AG20443 (cell line): ENCODE measurements at places on chromosomes 4 and X.

- DNase-seq: peak; percentile 78
These were observed 2.5 kb upstream of the HTRA3 start for GRCh38 chr4:8267077-8267476.

- DNase-seq: no peak
These were observed 13.1 kb downstream of the FBXW7 start for GRCh38 chr4:152522754-152523153.

DNA sequence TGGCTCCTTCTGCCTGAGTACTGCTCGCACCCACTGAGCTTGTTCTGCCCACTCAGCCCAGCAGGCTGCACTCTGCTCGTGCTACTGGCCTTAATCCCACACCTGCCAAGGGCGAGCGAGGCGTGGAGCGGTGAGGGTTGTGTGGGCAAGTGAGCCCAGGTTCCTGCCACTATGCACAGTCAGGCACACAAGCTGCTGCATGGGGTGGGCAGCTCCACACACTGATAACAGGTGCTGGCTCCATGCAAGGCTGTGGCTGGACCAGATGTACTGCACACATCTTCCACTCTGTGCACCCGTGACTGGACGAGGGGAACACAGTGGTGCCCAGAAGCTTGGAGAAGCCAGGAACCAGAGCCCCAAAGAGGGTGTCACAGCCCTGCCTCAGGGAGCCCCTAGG, 184.3 kb upstream of the NUDT6 start:
- no peak for DNase-seq

DNA sequence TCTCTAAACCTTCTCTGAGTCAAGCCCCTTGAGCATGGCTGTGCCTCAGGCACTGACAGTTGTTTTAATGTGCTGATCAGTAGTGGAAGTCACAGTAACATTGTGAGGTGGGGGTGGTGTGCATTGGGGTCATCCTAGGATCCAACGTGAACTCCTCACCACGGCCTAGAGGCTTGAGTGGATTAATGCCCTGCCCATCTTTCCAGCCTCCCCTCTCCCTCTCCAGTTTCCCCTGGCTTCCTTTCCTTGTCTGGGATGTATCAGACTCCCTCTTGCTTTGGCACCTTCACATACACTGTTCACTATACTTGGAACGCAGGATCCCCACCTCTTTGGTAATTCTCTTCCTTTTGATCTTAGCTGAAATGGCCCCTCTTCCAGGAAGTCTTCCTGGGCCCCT, 13.3 kb upstream of the PJA1 start:
- no peak for DNase-seq

DNA sequence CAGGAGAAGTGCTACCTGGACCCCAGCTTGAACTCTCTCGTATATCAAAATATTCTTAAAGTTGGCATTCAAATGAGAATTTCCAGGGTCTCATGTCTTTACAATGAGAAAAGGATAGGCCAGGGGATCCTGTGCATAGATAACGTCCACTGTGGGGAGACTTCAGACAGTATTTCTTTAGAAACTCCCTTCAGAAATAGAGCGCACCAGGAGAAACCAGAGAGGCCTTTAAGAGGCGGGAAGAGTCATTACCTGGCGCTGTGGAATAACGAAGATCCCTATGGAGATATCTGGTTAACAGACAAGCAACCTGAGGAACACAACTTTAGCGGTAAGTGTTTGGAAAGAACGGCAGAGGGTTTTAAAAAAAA, 600 bp downstream of the RADX start:
- no peak for DNase-seq

DNA sequence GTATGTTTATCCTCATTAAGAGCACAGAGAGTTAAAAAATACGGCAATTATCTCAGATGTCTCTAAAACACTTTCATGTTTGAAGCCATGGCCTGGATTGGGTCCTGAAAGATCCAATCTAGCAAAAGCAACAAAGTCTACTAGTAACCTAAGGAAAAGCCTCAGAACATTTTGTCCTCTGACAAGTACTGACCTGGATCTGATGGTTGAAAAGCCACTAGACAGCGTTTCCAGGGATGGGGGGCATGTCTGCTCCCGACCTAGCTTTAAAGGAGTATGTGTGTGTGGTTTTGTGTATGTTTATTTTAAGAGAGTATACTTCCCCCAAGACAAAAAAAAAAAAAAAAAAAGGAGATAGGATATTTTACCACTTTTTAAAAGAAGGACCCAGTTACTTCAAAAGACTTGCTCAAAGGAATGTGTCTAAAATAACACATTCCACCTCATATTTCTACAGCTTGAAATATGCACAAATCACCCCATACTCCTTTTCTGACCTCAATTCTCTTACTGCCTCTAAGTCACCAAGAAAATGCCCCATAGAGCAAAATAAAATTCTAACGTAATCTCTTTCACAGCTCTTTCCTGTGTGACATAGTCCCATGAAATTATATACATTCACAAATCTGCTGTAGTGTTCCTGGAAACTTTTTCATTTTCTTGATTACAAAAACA, 189.0 kb upstream of the TTC29 start:
- no peak for DNase-seq

GRCh38 chrX:1041091-1041490, 171.4 kb downstream of the CRLF2 start:
- DNase-seq: no peak

GRCh38 chrX:21412029-21412428, 37.8 kb downstream of the CNKSR2 start:
- no peak for DNase-seq

DNA sequence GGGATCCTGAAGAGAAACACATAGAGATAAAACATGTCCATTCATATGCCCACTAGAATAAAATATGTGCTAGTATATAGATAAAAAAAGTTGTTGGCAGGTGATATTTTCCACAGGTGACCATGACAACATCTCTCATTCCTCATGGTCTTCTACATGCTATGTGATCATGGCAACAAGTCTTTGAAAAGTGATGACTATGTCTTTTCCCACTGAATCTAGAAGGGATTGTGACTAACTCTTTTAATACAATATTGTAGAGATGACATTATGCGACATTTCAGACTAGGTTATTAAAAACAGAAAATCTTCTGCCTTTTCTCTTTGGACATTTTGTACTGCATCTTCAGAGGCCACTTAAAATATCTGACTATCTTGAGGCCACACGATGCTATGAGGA, 126.0 kb upstream of the GABRA2 start:
- no peak for DNase-seq

GRCh38 chr4:170247596-170247995, 157.8 kb upstream of the AADAT start:
- no peak for DNase-seq

DNA sequence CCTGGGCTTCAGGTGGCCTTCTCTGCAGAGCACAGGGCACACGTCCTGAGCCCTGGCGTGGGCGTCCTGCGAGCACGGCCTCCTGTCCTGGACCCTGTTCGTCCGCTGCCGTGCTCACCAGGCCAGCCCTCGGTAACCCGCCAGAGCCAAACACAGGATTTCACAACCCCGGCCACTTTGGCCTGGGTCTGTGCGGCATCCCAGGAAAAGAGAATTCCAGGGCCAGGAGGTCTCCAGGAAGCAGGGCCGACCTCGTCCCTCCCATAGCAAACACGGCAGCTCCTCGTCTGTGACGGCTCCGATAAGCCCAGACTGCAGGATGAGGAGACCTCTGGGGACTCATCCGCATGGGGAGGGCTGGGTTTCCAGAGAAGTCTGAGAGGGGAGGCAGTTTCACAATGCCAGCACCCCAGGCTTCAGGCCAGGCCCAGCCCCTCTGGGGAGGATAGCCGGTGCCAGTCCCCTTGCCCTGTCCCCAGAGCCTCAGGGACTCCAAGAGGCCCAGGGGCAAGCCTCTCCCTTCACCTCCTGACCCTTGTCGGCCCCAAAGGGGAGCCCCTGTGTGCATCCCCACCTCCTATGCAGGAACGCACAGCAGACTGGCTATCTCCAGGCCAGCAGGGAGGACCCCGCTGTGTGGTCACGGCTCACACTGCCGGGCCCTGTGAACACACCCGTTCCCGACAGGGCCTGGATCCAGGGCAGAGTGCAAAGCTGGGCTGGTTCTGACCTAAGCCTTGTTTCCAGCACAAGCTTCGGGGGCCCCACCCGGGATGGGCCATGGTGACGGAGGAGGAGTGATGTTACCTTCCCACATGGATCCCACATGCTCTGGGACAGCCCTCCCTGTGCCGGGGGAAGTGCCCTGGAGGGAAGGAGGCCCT, 22.3 kb upstream of the HTRA3 start:
- DNase-seq: peak; percentile 44

DNA sequence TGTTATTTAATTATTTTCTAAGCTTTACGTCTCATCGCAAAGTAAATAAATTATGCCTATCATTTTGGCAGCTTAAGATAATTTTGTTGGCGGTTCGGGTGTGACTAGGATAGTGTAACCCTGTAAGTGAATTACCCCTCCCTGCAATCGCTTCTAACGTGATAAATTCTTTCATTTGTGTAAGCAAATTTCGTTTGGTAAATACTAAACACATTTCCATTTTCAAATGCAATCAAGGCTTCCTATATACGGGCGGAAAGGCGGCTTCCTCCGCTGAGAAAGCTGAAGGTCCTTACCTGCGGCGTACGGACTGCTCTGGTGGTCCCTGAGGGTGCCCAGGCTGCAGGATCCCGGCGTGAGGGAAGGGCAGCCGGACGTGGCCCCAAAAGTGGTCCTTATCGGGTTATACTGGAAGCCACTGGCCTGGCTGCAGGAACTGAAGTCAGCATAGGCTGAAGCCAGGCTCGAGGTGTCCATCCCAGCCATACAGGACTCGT, 403 bp downstream of the PHOX2B start:
- DNase-seq: no peak

DNA sequence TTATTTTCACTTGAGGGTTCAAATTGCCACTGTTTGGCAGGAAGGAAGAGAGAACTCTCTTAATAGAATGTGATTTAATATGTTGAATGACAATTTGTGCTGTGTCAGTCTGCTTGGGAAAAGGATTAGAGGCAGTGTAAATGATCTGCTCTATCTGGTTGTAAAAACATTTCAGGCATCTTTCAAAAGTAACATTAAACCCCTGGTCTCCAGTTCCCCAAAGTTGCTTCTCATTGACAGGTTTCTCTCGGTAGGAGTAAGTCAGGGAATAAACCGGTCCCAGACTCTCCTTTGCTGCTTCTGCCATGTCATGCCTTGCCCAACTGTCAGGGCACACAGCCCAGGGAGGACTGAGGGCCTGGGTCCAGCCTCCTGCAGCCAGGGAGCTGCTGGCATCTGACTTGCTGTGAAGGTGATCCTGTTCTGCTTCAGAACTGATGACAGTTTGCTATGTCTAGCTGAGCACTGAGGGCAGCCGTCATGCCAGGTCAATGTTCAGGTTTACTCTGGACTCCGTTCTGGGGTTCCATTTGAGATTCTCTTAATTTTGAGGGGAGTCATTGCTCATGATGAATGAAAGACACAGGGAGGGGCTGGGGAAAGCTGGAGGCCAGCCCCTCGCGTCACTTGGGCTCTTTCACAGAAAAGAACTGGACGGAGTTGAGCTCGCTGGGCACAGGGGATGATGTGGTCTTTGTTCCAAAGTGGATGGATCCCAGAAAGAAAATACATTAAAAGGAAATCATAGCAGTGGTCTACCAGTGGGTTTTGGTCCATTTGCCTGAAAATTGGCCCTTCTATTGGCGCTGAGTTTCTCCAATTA, 312.4 kb downstream of the ARHGAP10 start:
- no peak for DNase-seq

GRCh38 chr4:146585761-146586333, 52.8 kb upstream of the POU4F2 start:
- DNase-seq: peak; percentile 53

DNA sequence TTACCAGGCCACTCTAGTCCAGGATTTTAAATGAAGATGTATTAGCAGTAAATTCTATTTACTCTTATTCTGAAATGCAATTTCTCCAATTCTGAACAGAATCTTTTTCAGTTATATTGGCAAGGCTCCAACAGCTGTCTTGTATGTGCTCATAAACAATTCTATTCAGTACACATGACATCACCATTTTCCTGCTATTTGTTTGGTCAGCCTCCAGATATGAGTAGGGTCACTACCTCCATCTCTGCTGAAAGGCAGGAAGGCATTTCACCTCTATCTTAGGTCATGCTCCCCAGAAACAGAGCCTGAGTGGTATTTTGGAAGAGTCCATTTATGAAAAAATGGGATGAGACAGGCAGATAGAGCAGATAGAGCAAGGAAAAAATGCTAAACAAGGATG, 151.1 kb upstream of the ADGRL3 start:
- no peak for DNase-seq

- no peak for DNase-seq
These were observed 137.2 kb downstream of the MAGEC1 start for GRCh38 chrX:142040906-142041305.

- peak; percentile 43 for DNase-seq
These were observed 176.7 kb downstream of the LDB2 start for GRCh38 chr4:16721613-16722291.

DNA sequence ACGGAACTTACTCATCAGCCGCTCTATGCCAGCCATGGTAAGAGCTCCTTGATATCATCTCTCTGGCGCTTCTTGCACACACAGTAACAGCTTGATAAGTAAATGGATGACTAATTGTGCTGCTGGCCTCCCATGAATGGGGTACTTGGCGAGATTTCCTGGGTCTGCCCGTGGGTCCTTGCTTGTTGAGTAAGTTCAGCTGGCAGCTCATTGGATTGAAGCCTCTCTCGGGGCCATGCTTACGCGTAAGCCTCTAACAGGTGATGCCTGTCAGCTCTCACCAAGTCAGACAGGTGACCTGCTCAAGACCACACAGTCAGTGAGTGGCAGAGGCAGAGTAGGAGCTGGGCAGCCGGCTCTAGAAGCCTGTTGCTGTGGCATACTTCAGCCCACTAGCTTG, 7.7 kb downstream of the NSG1 start:
- DNase-seq: no peak

GRCh38 chrX:138718941-138719340, 7.4 kb upstream of the FGF13 start:
- peak; percentile 9 for DNase-seq
